ENCODE measurements at places on chromosomes 2 and 18. TPM values are rescaled to one million over a fixed set of nuclear protein-coding genes. Genes with fewer than 3 reads are reported as not detected.

DNA sequence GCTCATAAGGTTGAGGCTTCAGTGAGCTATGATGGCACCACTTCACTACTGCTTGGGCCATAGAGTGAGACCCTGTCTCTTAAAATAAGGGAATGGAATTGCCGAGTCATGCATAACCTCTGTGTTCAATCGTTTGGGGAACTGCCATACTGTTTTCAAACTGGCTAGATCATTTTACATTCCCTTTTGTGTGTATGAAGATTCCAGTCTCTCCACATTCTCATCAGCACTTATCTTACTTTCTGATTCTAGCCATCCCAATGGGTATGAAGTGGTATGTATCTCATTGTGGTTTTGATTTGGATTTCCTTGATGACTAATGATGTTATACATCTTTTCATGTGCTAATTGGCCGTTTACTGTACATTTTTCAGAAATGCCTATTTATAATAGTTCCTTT is 23.7 kb downstream of the MARCHF7 start:
- no peaks in the 10 kb centered on the region for H3K27me3 ChIP-seq
- no peak overlapping the region for H3K4me3 ChIP-seq
- no peak for DNase-seq
- H3K36me3 ChIP-seq: no peaks in the 10 kb centered on the region
- H3K27ac ChIP-seq: no peak overlapping the region

The MAP2 gene
- 19.6 TPM for total RNA-seq

DNA sequence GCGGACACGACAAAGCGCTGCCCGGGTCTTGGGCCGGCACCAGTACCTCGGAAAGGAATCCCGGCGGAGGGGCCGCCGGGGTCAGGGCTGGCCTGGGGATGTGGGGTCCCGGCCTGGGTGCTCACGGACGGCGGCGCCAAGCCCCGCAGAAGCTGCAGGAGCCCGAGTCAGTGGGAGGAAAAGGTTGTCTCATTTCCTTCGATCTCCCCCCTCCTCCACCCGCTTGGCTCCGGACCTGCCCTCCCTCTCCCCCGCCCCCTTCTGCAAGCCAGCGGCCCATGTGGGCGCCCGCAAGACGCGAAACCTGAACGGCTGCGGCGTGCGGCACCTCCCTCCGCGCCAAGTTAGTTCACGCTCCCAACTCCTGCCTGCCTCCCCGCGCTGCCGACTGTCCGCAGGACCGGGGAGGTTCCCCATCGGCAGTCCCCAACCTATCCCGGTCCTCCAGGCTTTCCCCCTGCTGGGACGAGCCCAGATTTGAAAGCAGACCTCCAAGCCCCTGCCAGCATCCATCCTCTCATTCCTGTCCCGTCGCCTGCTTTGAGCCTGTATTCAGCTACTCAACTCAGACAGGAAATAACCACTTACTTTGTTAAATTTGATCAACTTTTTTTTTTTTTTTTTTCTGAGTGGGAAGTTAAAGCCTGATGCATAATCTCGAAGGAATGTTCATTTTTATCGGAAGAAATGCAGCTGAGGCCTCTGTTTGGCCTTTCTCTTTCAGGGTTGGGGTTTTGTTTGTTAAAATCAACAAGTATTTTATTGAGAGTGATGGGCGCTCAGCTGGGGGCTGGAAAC is at the start of gene EVA1A:
Gene EVA1A, minus strand, starts transcription at position 172 of the 798 bp plus-strand sequence. CDS start 42,799 bp downstream, outside the sequence.
- no peak for DNase-seq
- H3K4me3 ChIP-seq: peak within 1 kb of the TSS; percentile 23
- H3K36me3 ChIP-seq: no peaks in the 10 kb centered on the region
- H3K4me1 ChIP-seq: no peaks in the 10 kb centered on the region
- peaks cover 3% of the 10 kb centered on the region for H3K27me3 ChIP-seq

The MYO1B gene
- total RNA-seq: 61.1 TPM

DNA sequence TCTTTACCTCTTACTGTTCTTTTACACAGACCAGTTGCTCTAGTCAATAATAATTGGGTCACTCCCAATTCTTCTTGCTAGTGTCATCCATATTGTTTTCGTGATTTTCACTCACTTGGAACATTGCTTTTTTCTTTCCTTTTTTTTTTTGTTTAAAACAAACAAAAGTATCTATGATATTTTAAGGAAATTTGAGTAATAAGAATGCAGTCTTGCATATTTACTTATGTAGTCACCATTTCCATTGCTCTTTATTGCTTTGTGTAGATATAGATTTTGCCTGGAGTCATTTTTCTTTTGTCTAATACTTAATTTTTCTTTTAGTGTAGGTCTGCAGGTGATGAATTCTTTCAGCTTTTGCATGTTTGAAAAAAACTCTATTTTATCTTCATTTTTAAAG is 71.9 kb downstream of the WDR7 start:
- H3K4me1 ChIP-seq: no peaks in the 10 kb centered on the region
- no peak overlapping the region for H3K4me3 ChIP-seq
- H3K36me3 ChIP-seq: no peaks in the 10 kb centered on the region
- no peak for DNase-seq
- H3K27ac ChIP-seq: no peak overlapping the region

- no peak overlapping the region for H3K4me3 ChIP-seq
- no peak overlapping the region for H3K27ac ChIP-seq
- no peaks in the 10 kb centered on the region for H3K36me3 ChIP-seq
- no peaks in the 10 kb centered on the region for H3K27me3 ChIP-seq
- no peak for DNase-seq
- no peaks in the 10 kb centered on the region for H3K4me1 ChIP-seq
Observed at GRCh38 chr18:45169610-45170009, 445.7 kb upstream of the SLC14A2 start.

The DNER gene
- total RNA-seq: 1.1 TPM
